ENCODE measurements at places on chromosomes 16 and 17. TPM values are rescaled to one million over a fixed set of nuclear protein-coding genes. Genes with fewer than 3 reads are reported as not detected.

NPB gene
- total RNA-seq: 0.58 TPM

ASB16 gene
- total RNA-seq: under 0.01 TPM

TBC1D3G gene
- not detected for total RNA-seq

RNFT1 gene
- 13.8 TPM for total RNA-seq

CRHR1 gene
- not detected for total RNA-seq

MAPK8IP3 gene
- total RNA-seq: 25.7 TPM
